ENCODE measurements at places on chromosomes 5 and 9.

GRCh38 chr5:2039180-2039531 is 156.4 kb upstream of the IRX4 start:
- DNase-seq = no peak

GRCh38 chr9:129177443-129177790 is 644 bp downstream of the IER5L start:
- no peak for DNase-seq

GRCh38 chr9:127917603-127918002 is 762 bp upstream of the ST6GALNAC4 start:
- no peak for DNase-seq

DNA sequence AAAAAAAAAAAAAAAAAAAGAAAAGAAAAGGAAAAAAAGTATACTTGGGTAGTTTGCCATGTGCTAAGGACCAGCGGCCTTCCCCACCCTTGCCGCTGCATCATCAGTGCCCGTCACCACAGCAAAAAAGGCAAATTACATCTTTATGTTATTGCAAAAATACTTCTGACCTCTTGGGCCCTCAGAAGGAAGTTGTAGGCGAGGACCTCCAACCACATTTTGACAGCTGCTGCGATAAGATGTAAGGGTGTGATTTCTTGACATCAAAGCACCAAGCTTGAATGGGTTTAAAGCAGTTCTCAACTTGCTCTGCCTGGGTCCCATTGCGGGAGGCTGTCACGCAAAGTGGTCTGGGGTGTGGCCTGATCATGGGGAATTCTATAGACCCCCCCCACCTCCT is 39.2 kb downstream of the DMRT1 start:
- no peak for DNase-seq

- DNase-seq = no peak
Observed at GRCh38 chr5:166768536-166768935, 1522.9 kb upstream of the WWC1 start.

DNA sequence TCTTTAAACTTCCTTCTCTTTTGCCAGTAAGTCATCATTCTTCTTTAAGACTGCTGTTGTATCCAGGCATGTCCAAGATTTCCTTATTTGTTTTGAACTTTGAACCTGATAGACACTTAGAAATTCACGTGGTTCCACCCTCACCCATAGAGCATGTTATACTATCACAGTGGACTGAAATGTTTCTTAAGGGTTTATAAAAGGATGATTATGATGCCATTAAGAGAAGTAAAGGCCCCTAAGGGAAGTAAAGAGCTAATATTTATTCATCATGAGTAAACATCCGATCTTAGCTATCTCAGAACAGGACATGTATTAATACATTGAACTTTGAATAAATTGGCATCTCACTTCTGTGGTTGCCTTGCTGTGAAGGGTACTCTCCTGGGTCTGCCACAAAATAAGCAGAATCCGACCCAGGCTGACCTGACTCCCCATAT is 49.8 kb downstream of the PRKACG start:
- no peak for DNase-seq

DNA sequence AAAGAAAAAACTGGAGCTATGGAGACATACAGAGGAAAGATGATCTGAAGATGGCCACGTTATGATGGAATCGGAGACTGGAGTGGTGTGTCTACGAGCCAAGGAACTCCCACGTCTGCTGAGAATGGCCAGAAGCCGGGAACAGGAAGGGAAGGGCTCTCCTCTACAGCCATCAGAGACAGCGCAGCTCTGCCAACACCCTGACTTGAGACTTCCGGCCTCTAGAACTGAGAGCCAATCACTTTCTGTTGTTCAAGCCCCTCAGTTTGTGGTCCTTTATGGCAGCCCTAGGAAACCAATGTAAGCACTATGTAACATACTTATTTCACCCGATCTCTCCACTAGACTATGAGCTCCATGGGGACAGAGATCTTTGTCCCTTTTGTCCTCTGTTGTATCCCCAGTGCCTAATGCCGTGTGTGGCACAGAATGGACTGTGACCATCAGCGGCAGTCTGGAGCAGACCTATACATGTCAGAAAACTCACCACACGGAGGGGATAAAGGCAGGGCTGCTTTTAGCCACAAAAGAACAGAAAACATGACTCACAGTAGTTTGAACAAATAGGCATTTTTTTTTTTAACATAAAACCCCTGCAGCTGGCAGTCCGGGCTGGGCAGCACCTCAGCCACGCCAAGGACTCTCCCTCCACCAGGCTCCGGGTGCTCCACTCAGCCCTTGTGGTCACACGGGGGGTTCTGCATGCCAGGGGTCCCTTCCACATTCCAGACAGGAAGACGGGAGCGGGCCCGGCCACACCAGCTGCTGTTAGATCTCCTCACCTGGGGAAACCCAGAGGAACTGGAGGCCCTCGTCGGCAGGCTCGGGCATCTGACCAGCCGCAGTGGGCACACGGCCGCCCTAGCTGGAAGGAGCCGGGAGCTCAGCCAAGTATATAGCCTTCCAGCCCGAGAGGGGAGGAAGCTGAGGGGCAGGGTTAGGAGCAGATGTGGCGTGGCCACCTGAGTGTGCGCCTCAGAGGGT is 16.1 kb upstream of the MXD3 start:
- no peak for DNase-seq

GRCh38 chr5:18720002-18720401 is 1085.7 kb downstream of the TAF11L14 start:
- DNase-seq = no peak

GRCh38 chr9:134618163-134618832 is 23.3 kb upstream of the COL5A1 start:
- DNase-seq = no peak

GRCh38 chr9:134944351-134944802 is 26.7 kb upstream of the FCN1 start:
- no peak for DNase-seq

DNA sequence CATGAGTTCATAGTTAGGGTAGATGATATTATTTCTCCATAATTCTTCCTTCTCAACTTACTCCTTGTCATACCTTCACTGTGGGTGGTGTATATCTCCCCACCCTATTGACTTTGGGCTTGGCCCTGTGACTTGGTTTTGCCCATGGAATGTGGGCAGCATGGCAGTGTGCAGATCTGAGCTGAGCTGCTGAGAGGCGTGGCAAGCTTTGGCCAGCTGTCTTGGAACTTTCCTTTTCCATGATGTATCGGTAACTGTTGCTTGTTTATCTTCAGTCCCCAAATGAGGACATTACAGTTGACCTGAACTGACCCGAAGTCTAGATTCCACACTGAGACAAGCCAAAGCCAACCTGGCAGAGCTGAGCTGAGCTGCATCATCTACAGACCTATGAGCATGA is 70.4 kb downstream of the RALGPS1 start:
- no peak for DNase-seq

- DNase-seq = no peak
Observed at GRCh38 chr5:89267788-89268187, 384.8 kb upstream of the MEF2C start.

- DNase-seq = no peak
Observed at GRCh38 chr9:124257844-124258606, at the start of gene NEK6. TSS of gene NEK6 (plus strand) at chr9:124257949. CDS start at chr9:124301965, 44,016 bp downstream.

DNA sequence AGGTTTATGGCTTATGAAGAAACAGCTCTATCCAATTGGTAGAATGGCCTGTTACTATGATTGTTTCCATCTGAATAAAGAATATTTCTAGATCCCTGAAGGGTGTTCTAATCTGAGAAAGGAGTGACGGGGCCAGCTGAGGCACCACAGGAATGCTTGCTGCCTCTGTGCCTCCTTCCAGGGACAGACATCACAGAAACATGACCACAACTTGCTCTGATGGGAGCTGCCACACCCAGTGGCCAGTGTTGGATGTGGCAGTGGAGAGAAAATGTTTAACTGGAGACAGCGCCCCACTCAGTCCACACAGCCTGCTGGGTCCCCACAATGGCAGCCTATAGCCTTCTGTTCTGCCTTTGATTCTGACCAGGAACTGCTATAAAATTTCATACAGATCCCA is 38.6 kb upstream of the TESK1 start:
- no peak for DNase-seq

- no peak for DNase-seq
Observed at GRCh38 chr5:129204525-129204924, 110.0 kb downstream of the ISOC1 start.

GRCh38 chr5:6457592-6457991 is 8.9 kb downstream of the UBE2QL1 start:
- DNase-seq = no peak

- no peak for DNase-seq
Observed at GRCh38 chr9:18359335-18359734, 114.6 kb upstream of the ADAMTSL1 start.

DNA sequence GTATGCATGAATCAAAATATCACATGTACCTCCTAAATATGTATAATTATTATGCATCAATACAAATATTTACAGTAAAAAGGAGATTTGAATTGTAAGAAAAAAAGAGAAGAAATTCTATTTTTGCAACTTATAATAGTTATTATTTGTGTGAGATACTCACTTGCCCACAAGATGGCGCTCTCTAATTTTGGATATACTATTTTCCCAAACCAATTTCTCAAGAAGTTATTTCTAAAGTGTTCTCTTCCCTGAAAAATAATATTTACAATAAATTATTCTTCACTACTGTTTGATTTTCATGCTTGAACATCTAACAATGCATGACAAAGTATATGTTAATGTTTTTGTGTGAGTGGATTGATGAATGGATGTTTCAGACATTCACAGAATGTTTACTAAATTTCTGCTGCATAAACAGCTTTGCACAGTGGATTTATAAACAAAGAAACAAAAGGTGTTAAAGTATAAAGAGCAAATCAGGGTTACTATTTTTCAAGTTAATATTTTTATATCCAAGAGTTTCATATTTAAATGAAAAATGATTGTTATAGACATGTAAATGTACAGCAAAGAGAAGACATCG is 503.4 kb downstream of the PDE4D start:
- DNase-seq = no peak

GRCh38 chr9:76906647-76906975 is 697 bp upstream of the PRUNE2 start:
- no peak for DNase-seq

DNA sequence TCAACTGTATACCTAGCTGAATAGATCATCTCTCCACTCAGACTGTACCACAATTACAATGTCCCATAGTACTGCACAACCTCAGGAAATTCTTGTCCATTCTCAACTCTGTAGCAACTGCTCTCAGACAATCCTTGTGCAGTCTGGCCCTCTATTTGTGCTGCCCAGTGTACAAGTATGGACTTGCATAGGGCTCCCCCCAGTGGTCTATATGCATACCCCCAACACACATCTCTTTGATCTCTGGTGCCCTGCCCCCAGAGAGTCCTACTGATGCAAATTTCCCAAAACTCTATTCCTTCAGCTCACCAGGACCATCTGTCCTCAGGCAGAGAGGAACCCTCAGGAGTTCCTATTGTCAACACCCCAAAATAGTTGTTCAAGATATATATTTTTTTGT is 205.3 kb downstream of the SLCO4C1 start:
- DNase-seq = no peak

- DNase-seq = no peak
Observed at GRCh38 chr9:124576751-124577150, 69.6 kb upstream of the NR5A1 start.
